ENCODE measurements at places on chromosomes 16 and 17.

- peak; percentile 61 for DNase-seq
Measured at GRCh38 chr17:77948690-77949114, 9.8 kb upstream of the TNRC6C start.

DNA sequence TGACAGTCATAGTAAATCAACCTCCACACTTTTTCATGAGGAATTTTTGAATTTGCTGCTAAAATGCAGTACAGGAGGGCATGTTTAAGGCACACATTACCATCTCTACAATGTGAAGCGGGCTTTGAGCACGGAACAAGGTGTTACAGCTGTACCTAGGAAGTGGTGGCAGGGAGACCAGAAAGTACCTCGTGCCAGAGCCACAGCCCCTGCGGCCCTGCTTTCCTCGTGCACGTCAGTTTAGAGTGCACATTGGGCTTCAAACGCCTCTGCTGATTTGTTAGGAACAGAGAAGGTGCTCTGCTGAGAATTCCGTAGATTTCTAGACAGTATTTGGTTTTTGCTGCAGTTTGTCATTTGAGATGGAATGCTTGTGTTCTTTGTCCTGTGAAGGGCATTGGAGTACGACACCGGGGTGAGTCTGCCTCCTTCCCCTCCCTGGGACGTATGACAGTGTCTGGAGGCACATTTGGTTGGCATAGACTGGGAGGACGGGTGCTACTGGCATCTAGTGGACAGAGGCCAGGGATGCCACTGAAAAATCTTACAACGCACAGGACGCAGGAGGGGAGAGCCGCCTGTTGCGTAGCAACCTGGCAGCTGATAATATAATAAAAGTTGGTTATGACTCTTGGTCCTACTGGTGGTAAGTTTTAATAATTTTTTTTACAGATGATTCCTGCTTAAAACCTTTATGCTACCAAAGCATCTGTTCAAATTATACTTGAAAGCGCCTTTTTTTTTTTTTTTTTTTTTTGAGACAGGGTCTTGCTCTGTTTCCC lies 9.1 kb downstream of the FOXK2 start:
- DNase-seq: peak; percentile 60

DNA sequence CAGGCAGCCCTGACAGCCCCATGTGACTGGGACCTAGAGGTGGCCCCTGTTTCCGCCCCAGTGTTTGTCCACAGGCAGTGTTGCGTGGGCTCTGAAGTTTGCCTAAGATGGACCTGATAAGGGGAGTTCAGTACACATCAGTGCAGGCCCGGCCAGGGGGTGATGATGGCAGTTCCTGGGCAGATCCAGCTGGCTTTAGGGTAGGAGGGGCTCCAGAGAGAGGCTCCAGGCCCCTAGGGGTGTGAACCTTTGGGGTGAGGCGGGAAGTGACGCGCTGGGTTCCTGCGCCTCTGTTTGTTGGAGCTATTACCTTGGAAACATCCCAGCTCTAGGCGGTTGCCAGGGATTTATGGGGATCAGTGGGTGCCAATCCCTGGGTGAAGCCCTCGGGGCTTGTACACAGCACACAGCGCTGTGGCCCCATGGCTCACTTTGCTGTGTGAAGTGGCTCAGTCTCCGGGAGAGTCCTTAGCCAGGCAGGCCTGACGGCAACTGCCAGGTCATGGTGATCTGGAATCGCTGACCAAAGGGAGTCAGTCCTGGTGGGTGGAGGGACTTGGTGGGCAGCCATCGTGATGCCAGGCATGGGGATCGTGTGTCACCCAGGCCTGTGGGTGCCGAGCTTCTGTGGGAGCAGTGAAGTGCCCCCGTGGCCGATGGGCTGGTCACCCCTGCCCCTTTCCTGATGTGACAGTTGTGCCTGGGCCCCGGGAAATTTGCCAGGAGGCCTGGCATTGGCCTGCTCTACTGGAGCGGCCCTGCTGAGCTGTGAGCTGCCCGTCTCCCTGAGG lies 146.1 kb downstream of the SEC14L1 start:
- DNase-seq: no peak

DNA sequence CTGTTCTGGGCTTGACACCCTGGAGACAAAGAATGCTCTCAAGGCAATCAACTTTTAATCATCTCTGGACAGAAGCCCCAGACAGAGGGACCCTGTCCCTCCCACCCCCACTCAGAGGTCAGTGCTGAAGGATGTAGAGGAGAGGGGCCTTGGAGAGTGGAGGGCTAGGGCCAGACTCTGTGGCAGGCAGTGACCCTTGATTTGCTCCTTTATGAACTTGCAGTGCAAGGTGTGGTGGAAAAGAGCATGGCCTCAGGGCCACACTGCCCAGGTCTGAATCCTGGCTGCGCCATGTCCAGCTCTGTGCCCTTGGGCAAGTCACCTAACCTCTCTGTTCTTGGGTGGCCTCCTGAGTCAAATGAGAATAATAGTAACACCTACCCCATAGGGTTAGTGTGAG lies 134.3 kb downstream of the TMEM132E start:
- DNase-seq: no peak

DNA sequence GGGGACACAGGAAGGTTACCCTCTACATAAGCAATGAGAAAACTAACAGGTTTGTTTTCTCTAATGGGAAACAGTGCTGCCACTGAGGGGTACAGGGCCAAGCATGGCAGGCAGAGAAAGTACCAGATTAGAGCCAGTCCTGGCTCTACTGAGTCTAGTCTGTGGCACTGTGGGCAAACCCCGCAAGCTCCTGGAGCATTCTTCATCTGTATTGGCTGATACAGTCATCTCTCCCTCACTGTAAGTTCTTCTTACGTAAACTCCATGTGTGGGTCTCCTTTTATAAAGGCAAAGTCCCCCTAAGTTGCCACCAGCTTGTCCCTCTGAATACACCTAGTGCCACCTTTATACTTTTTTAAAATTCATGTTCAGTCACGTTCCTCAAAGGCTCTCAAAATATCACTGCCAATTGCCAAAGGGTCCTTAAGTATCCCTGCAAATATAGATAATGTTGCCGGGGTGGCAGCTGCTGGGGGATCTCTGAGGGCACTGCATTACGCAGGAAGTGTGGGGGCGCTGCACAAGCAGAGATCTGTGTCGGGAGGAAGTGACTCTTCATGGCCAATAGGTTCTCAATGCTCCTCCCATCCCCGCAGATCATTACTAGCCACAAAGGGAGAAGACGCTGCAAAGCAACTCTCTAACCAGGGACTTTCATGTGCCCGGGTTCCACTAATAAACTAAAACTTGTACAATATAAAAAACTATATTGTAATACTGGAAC lies 18.8 kb downstream of the XPO6 start:
- no peak for DNase-seq

DNA sequence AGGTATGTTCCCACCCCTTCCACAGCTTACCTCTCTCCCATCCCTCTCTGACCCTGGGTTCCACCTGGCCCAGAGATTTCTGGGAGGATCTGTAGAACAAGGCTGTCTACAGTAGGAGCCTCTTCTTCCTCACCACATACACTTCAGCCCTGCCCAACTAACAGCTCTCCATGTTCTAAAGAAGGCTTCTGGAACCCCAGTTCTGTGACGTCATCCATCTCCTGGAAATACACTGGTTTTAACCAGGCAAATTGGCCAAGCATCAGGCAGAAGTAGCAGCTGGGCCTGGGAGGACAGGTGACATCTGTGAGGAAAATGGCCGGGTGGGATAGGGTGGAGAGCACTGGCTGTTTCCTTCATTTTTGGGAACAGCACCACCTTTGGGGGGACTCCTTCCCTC lies at the start of gene LYZL6:
Gene LYZL6, minus strand, starts transcription at position 177 of the 400 bp plus-strand sequence. CDS start 4,357 bp downstream, outside the sequence.
- DNase-seq: no peak

GRCh38 chr17:49029801-49030200 lies 32.6 kb downstream of the IGF2BP1 start:
- DNase-seq: no peak

DNA sequence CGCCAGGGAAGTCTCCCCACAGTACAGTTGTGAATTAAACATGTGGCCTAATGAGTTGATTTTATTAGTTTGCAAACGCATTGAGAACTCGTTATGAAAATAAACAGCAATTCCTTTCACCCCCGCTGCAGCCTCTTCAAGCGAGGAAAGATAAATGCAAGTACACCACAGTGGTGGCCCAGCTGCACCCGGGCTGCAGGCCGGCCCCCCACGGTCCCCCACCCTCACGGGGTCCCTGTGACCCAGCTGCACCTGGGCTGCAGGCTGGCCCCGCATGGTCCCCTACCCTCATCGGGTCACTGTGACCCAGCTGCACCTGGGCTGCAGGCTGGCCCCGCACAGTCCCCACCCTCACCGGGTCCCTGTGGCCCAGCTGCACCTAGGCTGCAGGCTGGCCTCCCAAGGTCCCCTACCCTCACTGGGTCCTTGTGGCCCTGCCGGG lies 32.2 kb downstream of the SDK2 start:
- no peak for DNase-seq

DNA sequence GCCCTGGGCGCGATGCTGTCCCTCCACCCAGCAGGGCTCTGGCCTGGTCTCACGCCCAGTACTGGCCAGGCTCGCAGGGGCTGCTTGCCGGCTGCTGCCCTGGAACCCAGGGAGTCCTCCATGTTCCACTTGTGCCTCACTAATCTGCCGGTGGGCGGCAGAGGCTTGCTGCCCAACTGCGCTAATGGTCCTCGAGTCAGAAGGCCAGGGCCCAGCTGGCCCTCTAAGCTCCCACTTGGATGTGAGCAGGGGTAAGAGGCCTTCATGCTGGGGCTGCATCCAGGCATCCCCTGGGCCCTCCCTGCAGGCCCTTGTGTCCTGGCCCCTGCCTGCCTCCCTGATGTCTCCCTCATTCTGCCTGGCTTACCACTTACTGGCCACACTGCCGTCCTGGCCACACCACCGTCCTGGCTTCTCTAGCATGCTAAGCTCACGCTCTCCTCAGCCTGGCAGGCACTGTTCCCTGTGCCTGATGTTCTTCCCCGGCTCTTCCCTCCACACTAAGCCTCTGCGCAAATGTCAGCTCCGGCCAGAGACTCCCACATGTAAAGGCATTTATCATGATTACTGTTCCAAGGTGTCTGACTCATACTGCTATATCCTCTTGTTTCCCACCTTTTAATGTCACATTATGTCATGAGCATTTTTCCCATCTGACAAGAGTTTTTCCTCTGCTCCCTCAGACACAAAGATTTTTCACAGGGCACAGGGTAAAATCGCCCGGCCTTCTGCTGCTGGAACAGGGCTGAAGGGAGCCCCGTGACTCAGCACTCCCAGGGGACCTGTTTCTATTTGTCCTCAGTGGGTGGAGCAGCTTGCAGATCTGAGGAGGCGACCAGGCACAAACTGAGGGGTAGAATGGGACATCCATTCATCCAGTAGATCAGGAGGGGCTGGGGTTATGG lies 15.9 kb downstream of the B9D1 start:
- DNase-seq: peak; percentile 94

GRCh38 chr17:74435775-74436359 lies 4.0 kb downstream of the GPRC5C start:
- DNase-seq: no peak

- DNase-seq: no peak
Measured at GRCh38 chr16:81995651-81996050, 15.6 kb downstream of the SDR42E1 start.

GRCh38 chr16:56647641-56648431 lies 3.9 kb upstream of the MT1B start:
- DNase-seq: no peak

DNA sequence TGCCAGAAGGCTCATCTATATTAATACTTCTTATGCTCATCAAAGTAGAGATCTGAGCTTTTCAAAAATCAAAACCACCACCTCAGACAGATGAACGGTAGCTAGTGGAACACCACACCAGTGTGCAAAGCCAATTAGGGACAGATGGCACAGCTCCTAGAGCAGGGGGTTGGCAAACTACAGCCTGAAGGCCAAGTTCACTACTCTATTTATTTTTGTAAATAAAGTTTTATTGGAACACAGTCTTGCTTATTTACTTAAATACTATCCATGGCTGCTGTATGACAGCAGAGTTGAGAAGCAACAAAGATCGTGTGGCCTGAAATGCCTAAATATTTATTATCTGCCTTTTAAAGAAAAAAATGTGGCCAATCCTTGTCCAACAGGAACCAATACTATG lies 56.8 kb downstream of the AMFR start:
- no peak for DNase-seq

- DNase-seq: peak; percentile 22
Measured at GRCh38 chr17:38421171-38421841, 7.0 kb upstream of the ARHGAP23 start.

DNA sequence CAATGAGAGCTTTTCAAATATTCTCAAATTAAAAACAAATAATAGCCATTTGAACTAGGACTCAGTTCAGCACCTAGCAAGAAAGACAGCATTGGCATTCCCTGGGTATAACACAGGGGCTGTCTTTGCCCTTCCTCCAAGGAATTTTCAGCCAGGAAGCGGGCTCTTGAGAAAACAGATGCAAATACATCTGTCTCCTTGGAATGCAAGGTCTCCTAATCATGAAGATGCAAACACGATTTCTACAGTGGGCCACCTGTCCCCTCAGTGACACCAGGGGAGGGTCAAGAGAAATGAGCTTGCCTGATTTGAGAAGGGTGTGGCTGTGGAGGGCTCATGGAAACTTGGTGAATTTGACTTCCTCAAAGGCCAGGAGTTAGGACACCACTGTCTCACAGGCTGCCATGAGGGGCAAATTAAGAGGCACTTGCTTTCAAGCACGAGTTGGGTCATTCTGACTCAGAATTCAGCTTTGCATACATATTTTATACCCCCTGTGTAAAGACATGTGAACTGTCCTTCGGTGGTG lies 24.5 kb upstream of the SUPT4H1 start:
- DNase-seq: no peak

DNA sequence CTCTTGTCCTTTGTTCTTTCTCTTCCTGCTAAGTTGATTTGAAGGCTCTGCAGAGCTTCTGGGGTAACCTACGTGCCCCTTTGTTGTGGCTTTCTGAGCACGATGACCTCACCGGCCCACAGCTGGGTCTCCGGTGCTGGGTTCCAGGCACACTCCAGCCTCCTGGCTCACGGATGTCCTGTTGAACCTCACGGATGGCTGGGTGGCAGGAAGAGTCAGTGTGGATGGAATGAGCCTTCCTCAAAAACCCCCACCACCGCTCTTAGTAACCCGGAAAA lies 116.0 kb downstream of the SOCS1 start:
- no peak for DNase-seq

- no peak for DNase-seq
Measured at GRCh38 chr16:67657751-67658518, 2.1 kb downstream of the ACD start.

DNA sequence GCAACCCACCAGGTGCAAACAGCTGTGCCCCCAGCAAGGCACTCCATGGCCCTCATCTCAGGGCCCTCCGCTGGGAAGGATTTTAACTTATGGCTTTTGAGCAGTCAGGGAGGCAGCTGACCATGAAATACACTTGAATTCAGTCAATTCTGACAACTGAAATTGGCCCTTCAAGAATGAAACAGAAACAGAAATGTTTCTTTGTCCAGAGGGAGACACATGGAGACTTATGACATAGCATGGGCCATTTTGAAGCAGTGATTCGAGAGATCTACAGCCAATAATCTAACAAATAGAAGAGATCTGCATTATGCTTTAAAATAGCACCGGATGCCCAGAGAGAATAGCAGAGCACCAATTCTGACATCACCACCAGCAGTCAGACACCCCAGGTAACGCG lies 7.5 kb downstream of the CACNG1 start:
- DNase-seq: no peak

GRCh38 chr17:62824290-62825131 lies 16.4 kb upstream of the MARCHF10 start:
- DNase-seq: peak; percentile 97

Measured in fibroblast of mammary gland (primary cell).